ENCODE measurements at places on chromosomes 4 and X.

DNA sequence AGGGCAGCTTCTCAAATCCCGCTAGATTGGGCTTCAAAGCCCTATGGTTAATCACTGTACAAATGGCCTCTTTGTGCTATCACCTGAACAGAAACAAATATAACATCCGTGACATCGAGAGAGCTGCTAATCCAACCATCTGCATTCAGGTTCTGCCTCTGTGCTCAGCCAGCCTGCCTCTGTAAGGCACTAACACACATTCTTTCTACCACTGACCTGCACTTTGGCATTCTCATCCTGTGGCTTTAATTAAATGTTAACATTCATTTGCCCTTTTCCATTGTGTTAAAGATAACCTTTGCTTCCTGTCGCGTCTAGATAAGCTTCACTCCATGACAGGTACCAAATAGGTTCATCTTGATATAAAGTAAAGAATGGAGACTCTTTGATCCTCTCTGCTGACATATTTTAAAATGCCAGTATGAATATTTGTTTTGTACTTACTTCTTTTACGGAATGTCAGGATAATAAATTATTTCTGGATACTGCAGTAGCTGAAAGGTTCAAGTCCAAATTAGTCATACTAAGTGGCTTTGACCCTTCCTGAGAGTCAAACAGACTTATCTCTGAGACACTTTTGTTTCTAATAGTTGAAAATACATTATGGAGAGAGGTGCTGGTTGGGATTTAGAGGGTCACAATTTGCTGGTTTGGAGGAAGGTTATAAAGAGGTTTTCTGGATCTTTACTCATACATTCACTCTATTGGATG lies 505.7 kb downstream of the PACRGL start:
- no peak for DNase-seq

DNA sequence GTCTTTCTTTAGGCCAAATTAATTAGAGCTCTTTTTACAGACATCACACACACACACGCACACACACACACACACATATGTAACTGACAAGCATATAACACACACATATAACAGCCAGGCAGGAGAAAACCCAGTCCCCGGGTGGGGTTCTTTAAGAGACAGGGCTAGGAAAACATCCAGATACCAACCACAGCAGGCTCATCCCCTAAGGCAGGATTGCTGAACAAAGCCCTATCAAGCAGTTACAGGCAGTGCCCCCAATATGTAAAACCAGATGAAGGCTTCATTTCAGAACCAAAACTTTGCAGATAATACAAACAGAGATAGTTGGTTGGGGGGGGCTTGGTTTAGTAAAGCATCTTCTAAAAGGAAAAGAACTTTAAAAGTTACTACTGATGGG lies 18.0 kb upstream of the FAM47E start:
- DNase-seq: no peak

GRCh38 chr4:111510535-111510934 lies 634.7 kb upstream of the FAM241A start:
- no peak for DNase-seq

GRCh38 chr4:139907001-139907809 lies 241.6 kb downstream of the MGST2 start:
- DNase-seq: no peak

DNA sequence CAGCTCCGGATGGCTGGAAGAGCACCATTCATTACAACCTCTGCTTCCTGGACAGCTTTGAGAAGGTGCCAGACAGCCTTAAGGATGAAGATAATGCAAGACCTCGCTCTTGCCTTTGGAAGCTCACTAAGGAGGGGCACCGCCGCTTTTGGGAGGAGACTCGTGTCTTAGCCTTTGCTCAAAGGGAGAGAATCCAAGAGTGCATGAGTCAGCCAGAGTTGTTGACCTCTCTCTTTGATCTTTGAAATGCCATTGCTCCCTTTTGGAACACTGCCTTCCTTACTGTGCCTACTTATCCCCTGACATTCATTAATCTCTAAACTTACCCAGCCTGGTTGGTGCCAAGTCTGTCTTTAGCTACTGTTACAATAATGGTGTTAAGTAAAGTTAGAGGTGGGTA lies 1.2 kb downstream of the FOXR2 start:
- DNase-seq: no peak

DNA sequence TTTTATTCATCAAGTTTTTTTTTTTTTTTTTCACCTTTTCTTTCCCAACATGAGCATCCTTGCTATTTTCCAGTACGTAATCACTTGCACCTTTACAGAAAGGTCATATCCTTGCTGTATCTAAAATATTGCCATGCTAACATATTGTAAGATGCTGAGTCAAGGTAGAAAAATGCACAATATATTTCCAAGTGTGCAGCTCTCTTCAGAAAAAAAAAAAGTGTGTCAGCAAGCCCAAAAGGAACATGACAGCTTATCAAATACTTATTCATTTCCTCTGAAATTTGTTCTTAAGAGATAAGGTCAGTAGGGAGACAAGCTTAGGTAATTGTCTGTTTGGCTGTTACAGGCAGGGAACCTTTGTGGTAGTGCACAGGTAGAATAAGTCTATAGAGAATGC lies 27.0 kb downstream of the SH2D1A start:
- no peak for DNase-seq

- DNase-seq: no peak
These were observed 26.3 kb downstream of the RTL5 start for GRCh38 chrX:72105436-72105835.

- DNase-seq: no peak
These were observed 46.9 kb downstream of the ACOX3 start for GRCh38 chr4:8393593-8394038.

DNA sequence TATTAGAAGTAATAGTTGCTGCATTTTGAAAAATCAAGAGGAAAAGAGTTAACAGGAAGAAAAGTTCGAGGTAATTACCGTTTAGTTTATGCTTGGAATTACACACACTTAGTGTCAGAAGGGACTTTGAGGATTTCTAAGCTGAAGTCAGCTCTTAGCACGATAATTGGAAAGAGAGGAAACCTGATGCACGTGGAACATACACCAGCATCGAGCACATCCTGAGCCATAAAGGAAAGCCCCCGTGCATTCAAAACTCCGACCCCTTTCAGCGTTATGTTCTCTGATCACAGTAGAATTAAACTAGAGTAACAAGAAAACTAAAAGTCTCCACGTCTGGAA lies 400 bp upstream of the PAQR3 start:
- DNase-seq: no peak

DNA sequence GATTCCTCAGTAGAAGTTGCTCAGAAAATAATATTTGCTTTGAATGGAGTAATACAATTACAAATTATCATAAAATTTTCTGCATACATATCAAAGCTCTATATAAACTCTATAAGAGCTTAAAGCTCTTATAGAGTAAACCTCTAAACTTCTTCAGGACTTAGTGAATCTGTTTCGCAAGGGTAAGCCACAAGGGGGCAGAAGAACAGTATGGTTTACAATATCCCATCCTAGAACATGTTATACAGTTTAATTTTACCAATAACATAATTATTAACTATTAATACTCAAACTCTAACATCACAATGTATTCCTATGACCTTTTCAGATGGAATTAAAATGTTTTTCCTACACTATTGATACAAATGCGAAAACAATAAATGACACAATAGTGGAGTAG lies 33.8 kb upstream of the SPANXN1 start:
- DNase-seq: no peak

- peak; percentile 34 for DNase-seq
These were observed 640 bp downstream of the PHF8 start for GRCh38 chrX:54043541-54044125.

DNA sequence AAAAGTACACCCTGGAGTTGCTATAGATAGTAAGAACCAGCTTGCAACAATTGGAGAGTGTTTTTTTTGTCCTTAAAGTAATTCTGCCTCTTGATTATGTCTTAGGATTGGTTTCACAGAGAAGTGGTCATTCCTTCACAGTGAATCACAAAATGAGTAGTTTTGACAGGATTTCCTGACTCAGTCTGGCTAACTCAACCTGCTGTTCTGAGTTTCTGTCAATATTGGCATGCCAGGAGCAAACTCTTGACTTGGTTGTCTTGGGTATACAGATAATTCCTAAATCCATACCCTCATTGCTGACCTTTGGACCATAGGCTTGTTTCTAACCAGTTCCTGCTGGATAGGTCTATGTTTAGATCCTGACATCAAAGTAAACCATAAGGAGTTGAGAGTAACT lies 9.4 kb downstream of the FHIP1A start:
- no peak for DNase-seq

GRCh38 chr4:5018096-5018495 lies 1.2 kb downstream of the CYTL1 start:
- no peak for DNase-seq

GRCh38 chrX:11655282-11656015 lies 10.3 kb downstream of the ARHGAP6 start:
- no peak for DNase-seq

GRCh38 chrX:38860106-38861013 lies 59.1 kb downstream of the MID1IP1 start:
- DNase-seq: no peak

- no peak for DNase-seq
These were observed 52.7 kb upstream of the FAT4 start for GRCh38 chr4:125262079-125262478.

DNA sequence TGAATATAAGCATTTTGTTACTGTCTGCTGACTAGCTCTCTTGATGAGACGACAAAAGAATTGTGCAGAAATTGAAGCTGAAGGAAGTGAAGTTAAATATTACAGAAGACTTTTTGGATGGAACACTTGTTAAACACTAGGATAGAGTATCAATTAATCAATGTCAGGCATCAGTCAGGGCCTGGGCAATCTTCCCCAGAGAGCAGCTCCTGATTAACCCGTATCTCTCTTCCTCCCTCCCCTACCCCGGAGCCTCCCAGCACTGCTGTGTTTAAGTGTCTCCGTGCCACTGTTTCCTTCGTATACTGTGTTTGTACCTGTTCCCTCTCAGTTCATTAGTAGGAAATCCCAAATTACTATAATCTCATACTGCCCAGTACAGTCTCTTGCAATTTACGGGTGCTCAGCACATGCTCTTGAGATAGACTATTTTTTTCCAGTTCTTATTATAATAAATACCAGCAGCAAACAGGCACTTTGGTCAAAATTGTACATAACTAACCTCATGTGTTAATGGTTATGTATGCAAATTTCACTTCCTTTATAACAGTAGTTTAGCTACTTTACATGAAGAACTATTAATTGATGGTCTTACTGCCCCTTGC lies 765.7 kb upstream of the FTHL17 start:
- DNase-seq: no peak

GRCh38 chr4:119286377-119287002 lies 35.4 kb downstream of the FABP2 start:
- no peak for DNase-seq

GRCh38 chr4:14168919-14169318 lies 541.4 kb upstream of the BOD1L1 start:
- DNase-seq: no peak
